Thymus (tissue), 14 donors: ENCODE measurements at places on chromosomes 5 and 9. TPM values are rescaled to one million over a fixed set of nuclear protein-coding genes. Genes with fewer than 3 reads are reported as not detected.

ZNF483 gene
- polyA plus RNA-seq, result 1.1 TPM

DNA sequence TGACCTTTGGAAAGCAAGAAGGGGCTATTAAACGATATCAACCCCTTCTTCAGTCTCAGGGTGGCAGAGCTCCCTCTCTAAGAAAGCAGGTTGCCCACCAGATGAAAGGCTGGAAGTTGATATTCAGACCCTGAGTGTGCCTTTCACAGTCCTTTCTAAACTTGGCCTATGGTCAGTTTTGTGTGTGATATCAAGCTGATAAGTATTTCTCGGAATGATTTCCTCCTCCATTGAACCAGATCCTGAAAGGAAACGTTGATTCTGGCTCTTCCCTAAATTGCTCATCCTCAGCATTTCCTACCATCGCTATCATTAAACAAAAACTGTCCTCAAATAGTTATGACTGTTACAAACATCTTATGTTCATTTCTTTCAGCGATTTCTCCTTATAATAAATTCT, 130.4 kb downstream of the CEMIP2 start:
- DNase-seq, result no peak

DNA sequence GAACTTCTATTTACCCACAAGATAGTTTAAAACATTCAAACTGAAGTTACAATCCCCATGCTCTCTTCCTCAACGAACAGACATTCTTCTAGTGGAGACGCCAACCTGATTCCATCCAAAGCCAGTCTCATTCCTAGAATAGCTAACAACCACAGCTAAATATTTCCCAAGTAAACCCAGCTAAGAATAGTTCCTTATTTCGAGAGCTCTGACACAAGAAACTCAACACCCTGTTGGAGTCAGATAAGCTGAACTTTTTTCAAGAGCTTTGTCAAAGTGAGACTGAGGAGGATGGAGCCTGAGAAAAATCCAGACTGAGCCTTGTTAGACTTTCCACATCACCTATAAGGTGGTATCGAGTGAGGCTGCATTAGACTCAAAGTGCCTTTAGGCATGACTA, 56.7 kb upstream of the RPS23 start:
- no peak for DNase-seq

GRCh38 chr5:141785135-141785534, 93.1 kb downstream of the PCDH1 start:
- DNase-seq, result no peak

FAM153A gene
- polyA plus RNA-seq, result 32.7 TPM

GLRA1 gene
- not detected for polyA plus RNA-seq
